ENCODE measurements at places on chromosomes 5 and 9.

GRCh38 chr5:162466011-162466410, 398.4 kb downstream of the GABRG2 start:
- no peak for DNase-seq

GRCh38 chr9:92887880-92888338, 10.1 kb upstream of the ZNF484 start:
- DNase-seq: no peak

DNA sequence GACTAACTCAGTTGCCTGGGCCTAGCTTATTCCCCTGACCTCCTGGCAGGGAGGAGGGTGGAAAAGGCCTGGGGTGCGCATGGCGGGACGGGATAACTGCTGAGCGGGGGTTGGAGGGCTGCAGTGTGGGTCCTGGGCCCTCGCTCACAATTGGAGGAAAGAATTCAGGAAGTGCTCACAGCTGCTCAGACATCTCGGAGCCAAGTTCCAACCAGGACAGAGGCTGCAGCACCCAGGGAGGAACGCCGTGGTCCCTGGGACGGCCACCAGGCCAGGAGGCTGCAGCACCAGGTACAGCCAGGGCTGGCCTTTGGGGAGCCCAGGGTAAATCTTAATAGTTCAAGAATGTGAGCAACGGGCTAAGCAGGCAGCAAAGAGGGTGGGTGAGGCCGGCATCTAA, at the start of gene SPAAR:
Gene SPAAR, plus strand, starts transcription at position 217 of the 400 bp plus-strand sequence. CDS start 974 bp downstream, outside the sequence.
- DNase-seq: no peak

DNA sequence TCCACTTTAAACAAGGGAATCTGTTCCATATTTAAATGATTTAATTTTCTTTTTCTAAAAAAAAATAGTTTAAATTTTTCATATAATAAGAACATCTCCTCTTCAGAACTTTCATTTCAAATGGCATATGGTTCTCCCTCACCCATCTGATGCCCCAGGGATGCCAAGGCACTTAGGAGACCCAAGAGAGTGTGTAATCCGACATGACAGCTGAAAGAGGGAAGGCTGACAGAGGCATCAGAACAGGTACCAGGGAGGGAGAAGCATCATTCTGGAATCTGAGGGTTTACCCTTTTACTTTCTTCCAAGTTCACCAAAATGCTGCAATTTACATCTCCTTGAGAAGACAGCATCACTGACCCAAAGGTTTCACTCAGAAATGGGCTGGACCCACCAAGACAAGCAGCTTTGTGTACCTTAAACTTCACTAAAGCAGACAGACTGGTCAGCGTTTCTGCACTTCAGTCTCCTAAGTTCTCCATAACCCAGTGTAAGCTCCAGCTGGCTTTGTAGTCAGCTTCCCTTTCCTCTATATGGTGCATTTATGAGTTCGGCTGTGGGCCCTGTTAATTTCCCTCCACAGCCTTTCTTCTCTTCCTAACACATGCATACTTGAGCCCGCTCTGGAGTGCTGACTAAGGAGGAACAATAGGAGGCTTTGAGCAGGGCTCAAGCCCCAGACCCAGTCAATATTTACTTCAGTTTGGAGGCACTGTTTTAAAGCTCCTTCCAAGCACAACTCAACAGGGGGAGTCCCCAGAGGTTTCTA, 17.7 kb downstream of the EFNA5 start:
- no peak for DNase-seq

DNA sequence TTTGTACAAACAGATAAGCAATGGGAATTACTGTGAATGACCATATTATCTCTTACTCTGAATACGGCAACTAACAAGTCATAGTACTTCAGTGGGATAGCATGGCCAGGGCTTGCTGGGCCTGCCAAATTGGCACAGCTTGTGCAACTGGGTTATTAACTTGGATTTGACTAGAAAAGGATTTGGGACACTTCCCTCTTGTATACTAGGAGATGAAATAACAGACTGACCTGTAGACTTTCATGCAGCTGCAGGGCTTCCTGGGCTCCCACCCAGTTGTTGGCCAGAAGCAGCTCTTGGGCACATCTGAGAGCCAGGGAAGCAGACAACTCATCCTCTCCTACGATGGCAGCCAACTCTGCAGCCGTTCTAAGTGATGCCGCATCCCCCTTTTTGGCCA, 39.8 kb downstream of the CNOT8 start:
- DNase-seq: no peak

DNA sequence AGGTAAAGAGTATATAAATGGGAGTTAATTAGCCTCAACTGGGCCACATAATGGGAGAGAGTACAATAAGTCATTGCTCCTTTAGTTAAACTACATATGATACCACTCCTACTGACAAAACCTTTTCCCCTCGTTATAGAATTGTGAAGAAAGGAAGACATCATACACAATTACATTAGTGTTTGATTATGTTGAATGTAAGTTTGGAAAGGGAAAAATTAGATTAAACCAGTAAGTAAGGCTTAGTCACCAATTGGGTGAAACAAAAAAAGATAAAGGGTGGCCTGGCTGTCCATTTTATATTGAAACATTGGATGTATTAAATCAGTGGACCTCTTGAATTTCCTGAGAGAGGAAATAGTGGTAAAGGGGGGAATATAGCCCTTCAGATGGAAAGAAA, 464.3 kb upstream of the PAPPA start:
- no peak for DNase-seq
